Bronchial epithelial cell (primary cell): ENCODE measurements at places on chromosomes 7 and 10. TPM values are rescaled to one million over a fixed set of nuclear protein-coding genes. Genes with fewer than 3 reads are reported as not detected.

The ENO4 gene
- not detected in 2 replicates for total RNA-seq

The SPDYE6 gene
- total RNA-seq, result under 0.01 TPM in 1 of 2 replicates, not detected in the other

DNA sequence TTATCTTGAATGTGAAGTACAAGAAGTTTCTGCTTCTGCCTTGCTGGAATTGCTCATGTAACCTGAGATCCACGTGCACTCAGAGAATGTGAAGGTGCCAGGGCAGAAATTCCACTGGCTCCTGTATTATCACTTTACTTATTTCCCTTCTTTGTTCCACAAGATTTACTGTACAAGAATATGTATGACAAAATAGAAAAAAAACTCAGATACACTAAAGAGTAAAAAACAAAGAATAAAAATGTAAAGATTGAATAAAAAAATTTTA is 43.0 kb downstream of the PLCE1 start:
- DNase-seq, result no peak

GRCh38 chr7:76515999-76516443 is 5.7 kb downstream of the UPK3B start:
- DNase-seq, result peak; percentile 27

DNA sequence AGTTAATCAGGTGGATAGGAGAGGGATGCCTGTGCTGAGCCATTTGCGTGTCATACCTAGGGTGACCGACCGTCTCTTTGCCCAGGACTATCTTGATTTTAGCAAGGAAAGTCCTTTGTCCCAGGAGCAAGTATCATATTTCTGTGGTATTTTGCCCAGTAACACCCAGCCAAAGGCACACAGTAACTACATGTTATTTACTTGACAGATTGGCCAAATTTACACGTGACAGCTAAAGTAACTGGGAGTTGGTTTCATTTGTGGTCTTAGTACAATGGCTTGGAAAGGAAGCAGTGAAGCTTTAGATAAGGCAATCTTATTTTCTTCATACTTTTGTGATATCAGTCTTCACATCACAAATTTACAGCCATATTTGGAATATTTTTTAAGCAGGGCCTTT is 142.1 kb downstream of the JCAD start:
- no peak for DNase-seq

DNA sequence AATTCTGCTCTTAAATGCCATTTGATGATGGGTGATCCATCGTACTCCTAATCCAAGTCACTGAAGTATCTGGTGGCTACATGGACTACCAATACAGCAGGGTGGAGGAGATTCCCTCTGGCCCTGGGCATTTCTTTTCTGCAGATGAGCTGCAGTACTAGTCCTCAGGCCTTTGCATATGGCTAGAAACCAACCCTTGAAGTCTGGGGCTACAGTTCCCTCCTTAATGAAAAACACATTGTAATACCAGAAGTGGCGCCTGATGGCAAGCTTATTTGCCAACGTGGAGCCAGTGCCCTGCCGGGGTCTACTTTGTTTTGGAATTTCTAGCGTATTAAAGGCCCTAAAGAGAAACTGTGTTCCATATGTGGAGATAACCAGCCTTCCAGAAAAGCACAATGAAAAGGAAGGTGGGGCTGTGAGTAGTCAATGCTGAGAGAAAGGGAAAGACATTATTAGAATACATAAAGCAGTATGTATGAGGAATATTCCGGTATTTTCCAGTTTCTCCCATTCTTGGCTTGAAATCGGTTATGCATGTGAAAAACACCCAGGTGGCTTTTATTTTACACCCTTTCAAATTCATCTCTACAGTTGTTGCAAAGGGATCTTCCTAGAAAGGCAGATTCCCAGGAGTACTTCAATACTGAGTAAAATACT is 368.8 kb downstream of the PRPF18 start:
- DNase-seq, result no peak

The SAP25 gene
- not detected in 2 replicates for total RNA-seq

DNA sequence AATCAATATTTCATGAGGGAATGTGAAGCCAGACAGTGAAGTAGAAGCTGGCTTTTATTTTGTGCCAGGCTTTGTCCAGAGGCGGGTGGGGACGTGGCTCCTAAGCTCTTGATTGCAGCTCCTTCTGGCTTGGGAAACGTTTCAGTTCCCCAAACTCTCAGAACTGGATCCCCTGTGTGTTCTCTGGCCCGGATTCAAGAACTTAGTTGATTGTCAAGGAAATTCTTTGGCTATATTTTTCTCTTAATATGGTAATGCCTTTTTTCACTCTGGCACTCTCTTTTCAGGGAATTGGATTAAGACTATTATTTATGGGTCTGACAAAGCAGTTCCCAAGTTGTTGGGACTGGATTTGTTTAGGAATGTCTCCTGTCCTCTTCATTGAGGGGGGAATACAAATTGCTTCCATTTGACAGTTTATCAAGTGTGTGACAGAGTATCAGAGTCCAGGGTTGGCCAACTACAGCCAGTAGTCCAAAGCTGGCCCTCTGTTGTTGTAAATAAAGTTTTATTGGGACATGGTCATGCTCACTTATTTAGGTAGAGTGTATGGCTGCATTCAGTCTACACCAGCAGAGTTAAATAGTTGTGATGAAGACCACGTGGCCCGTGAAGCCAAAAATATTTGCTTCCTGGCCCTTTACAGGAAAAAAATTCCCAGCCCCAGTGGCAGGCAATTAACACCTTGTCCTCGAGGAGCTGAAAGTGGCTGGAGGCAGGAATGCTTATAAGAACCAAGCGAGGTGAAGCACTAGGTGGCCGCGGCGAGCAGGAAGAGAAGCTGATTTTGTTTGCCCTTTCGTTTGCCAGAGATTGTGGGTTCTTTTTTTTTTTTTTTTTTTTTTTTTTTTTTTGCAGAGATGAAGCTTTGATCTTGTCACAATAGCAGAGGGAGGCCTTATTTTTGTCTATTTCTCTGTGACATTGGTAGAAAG is 34.3 kb downstream of the HTRA1 start:
- peak; percentile 12 for DNase-seq

DNA sequence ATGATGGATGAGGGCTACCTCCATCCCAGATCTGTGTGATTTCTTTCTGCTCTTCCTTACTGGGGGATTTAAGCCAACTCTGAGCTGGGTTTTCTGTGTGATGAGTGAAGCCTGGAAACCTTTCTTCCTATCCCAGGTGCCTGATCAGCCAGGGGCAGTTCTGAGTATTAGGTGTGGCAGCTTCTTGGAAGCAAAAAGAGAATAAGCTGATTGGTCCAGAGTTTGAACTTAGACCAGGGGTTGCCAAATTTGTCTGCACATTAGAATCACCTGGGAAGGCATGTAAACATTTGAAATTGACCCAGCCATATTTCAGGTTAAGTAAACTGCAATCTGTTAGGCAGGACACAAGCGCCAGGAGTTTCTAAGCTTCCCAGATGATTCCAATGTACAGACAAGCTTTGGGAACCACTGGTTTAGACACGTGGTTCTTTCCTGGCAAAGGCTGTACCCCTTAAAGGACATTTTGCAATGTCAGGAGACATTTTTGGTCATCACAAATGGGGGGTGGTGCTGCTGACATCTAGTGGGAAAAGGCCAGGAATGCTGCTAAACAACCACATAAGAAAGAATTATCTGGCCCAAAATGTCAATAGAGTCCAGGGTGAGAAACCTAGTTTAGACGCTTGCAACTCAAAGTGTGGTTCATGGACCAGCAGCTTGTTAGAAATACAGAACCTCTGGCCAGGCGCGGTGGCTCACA is 160.5 kb upstream of the GHITM start:
- DNase-seq, result no peak

DNA sequence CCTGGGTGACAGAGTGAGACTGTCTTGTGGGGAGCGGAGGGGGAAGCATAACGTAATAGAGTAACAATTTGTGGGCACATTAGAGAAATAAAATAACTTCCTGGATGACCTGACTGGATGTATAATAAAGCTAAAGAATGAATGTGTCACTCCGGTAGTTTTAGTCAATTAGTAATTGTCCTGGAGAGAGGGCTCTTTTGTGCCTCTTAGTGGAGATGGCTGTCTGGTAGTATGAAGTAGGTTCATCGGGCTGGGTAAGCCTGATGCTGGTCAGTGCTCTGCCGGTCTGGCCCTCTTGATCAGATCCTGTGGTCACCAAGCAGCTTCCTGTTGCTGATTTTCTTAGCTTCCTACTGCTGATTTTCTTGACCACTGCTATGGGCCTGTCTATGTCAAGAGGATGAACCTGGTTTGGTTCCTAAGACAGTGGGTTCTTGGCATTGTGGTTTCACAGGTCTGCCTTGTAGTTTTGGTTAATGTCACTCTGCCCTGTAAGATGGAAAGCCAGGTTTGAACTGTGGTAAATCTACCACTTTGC is 34.1 kb downstream of the ZRANB1 start:
- no peak for DNase-seq

DNA sequence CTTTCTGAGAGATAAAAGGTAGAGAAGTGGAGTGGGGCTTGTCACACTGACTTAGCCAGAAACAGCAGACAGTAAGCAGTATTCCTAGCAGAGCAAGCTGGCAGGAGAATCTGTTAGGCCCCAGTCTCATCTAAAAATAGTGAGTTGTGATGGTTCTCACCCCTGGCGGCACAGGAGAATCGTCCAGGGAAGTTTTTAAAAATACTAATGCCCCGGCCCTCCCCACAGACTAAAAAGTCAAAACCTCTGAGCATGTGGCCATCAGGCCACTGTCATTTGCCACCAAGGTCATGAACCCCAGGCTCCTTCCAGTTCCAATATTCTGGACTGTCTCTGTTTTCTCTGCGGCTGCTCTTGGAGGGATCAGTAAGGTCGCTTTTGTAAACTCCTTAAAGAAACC is 34.0 kb downstream of the LYZL1 start:
- no peak for DNase-seq

DNA sequence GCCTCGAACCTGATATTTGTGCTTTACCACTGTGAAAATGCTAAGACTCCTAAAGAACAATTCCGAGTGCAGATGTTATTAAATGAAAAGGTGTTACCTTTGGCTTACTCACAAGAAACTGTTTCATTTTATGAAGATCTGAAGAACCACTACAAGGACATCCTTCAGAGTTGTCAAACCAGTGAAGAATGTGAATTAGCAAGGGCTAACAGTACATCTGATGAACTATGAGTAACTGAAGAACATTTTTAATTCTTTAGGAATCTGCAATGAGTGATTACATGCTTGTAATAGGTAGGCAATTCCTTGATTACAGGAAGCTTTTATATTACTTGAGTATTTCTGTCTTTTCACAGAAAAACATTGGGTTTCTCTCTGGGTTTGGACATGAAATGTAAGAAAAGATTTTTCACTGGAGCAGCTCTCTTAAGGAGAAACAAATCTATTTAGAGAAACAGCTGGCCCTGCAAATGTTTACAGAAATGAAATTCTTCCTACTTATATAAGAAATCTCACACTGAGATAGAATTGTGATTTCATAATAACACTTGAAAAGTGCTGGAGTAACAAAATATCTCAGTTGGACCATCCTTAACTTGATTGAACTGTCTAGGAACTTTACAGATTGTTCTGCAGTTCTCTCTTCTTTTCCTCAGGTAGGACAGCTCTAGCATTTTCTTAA is 47.7 kb downstream of the MINPP1 start:
- peak; percentile 21 for DNase-seq

DNA sequence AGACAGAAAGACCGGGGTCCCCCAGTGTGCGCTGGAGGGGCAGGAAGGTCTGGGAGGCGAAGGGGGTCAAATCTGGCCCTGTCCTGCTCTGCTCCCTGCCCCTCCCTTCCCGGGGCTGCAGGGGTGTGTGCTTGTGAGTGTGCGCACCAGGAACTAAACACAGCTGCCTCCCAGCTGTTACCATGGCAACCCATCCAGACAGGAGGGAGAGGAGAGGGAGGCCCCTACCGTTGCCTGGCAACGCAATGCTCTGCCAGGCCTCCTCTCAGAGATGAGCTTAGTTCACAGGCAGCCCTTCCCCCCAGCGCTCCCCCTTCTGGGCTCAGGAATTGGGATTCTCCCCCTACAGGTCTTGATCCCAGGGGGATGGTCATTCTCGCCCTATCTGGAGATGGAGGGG is 6.1 kb downstream of the NYAP1 start:
- DNase-seq, result peak; percentile 35

The KCP gene
- 0.53 and 1.3 TPM in 2 replicates for total RNA-seq

DNA sequence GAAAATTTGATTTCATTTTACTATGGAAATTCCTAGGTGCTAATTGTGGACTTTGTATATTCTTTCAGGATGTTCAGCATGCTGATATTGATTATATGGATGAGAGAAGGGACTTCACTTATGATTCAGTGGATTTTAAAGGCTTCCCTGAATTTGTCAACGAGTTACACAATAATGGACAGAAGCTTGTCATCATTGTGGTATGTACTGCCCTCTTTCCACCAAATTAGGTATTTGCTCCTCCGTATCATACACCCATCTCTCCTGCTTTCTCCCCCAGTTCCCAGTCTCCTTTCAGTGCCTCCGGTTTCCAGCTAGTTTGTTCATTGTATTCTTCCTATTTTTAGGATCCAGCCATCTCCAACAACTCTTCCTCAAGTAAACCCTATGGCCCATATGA is 34.6 kb downstream of the MGAM start:
- peak; percentile 80 for DNase-seq

The CALML5 gene
- 0.79 and 4.4 TPM in 2 replicates for total RNA-seq

- peak; percentile 46 for DNase-seq
Observed at GRCh38 chr7:91713669-91714068, 166.8 kb downstream of the MTERF1 start.

DNA sequence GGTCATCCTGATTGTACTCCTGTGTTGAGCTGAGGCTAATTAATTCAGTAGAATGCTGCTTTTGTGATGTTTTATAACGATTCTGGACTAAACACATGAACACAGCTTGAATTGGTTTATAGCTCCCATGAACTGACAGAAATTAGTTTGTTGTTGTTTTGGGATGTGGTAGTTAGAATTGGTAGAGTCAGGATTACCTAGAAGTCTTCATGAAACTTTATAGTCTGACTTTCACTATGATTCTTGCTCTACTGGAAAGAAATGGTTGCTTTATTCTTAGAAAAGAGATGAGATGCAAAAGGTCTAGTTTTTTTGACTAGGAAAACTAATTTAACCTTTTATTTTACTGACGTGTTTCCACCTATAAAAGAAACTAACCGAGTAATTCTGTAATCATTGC is 23.4 kb upstream of the TRUB1 start:
- DNase-seq, result no peak

The OGDHL gene
- total RNA-seq, result 0.26 TPM in 1 of 2 replicates, not detected in the other

DNA sequence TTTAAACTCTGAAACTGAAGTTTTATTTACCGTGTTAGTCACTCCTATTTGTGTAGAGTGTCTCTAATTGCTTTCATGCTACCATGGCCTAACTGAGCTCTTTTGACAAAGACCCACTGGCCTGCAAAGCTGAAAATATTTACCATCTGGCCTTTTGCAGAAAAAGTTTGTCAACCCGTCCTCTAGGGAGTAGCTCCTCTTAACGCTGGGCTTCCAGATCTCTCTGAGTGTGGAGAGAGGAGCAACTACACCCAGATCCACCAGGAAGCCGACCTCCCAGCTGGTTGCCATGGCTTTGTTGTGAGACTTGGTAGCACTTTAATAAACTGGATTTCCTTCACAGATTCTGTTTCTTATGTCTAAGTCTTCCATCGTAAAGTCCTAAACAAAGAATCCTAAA is 4.2 kb upstream of the C10orf71 start:
- DNase-seq, result no peak

The TACR2 gene
- total RNA-seq, result under 0.01 TPM in 1 of 2 replicates, not detected in the other

DNA sequence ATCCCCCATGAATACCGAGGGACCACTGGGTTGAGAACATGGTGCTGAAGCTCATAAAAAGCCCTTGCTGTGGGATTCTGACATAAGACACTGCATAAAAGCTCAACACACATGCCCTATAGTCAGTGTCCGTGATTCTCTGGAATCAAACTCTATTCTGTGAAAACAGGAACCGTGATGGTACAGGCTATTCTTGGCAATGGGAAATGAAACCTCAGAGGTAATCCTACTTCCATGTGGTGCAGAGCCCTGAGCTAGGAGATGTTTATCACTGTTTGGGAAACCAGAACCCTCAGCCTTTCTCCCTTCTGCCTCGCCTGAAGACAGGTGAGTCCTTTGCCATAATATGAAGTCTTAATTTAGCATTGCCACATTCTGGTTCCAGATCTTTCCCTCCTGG is 80.8 kb upstream of the PRSS1 start:
- DNase-seq, result no peak
